Left lung (tissue), 14 donors: ENCODE measurements at places on chromosomes 7 and 10. TPM values are rescaled to one million over a fixed set of nuclear protein-coding genes. Genes with fewer than 3 reads are reported as not detected.
A peak's percentile ranks its signal among the peaks of the same experiment; 100 is the strongest.

- DNase-seq, result no peak
Measured at GRCh38 chr10:123266971-123267370, 112.8 kb downstream of the BUB3 start.

- DNase-seq, result no peak
Measured at GRCh38 chr7:47472444-47473157, 109.3 kb downstream of the TNS3 start.

GRCh38 chr10:36114913-36115312 lies 472.8 kb upstream of the FZD8 start:
- DNase-seq, result peak; percentile 14

GRCh38 chr10:77131214-77131613 lies 506.4 kb downstream of the KCNMA1 start:
- DNase-seq, result no peak

- no peak for DNase-seq
Measured at GRCh38 chr10:34438741-34439140, 376.4 kb downstream of the PARD3 start.

- DNase-seq, result no peak
Measured at GRCh38 chr7:67019562-67020390, 23.1 kb downstream of the TYW1 start.

DNA sequence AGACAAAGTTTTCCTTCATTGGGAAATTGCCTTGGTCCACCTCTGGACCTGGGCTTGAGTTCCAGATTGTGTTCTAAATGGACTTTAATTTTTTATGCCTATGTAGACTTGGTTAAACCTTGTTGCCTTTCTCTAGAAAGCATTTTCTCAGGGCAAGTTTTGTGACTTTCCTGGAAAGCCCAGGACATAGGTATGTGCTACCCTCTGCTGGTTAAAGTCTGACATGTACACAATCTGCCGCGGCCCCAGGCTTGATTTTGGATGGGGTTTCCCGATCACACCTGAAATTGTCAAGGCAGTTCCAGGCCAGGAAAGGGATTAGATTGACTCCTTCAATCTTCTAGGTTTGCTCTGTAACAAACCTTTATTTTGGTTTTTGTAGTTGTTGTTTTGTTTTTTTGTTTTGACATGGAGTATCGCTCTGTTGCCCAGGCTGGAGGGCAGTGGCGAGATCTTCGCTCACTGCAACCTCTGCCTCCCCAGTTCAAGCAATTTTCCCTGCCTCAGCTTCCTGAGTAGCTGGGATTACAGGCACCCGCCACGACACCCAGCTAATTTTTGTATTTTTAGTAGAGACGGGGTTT lies 14.1 kb upstream of the AKR1B10 start:
- DNase-seq, result no peak

DNA sequence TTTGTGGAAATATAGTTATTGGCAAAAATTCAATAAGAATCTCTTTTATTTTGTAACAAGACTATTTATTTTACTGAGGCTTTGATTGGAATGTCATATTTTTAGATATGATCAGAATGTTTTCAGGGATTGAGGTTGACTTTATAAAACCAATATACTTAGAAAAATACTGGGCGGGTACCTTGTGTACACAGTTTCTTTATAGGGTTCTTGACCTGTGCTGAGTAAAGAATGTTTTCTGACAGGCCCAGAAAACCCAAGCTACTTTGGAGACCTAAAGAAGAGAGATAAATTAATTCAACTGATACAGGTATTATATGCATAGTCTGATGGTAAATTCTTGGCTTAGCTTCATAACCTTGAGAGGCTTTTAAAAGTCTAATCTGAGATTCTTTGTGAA lies 23.9 kb upstream of the SPAM1 start:
- peak; percentile 6 for DNase-seq

- no peak for DNase-seq
Measured at GRCh38 chr10:122176232-122177213, 94.6 kb upstream of the BTBD16 start.

DNA sequence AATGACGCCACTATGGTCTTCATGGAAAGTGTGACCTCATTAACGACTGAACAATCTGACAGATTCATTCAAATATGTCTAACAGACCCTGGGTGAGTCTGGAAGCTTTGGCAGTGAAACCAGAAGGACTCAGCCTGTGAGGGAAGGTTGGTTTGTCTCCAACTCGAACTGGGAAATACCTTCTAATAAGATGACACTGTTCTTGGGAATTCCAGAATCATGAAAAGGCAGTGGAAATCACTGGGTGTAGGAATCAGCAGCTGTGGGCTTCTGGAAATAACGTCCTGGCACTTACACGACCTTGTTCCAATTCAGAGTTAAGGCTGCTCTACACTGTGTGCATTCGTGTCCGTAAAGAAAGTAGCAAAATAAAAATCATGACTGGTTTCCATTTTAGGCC lies 75.1 kb downstream of the DGKI start:
- no peak for DNase-seq

- DNase-seq, result no peak
Measured at GRCh38 chr10:33569702-33570101, 235.2 kb upstream of the NRP1 start.

DNA sequence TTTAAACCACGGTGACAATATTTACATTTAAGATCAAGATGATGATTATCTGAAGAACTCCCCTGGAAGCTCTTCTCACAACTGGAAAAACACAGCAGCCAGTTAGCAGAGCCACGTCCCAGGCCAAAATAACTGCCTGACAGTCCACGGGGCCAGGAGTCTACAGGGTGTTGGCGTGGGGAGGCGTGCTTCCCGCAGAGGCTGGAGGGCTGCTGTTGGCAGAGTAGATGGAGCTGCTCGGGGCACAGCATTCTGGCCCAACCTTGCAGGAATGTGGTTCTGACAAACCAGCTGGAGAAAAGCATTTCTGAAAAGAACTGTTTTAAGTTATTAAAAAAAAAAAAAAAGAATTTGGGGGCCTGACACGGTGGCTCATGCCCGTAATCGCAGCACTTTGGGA lies 177.9 kb downstream of the EBF3 start:
- DNase-seq, result peak; percentile 48

DNA sequence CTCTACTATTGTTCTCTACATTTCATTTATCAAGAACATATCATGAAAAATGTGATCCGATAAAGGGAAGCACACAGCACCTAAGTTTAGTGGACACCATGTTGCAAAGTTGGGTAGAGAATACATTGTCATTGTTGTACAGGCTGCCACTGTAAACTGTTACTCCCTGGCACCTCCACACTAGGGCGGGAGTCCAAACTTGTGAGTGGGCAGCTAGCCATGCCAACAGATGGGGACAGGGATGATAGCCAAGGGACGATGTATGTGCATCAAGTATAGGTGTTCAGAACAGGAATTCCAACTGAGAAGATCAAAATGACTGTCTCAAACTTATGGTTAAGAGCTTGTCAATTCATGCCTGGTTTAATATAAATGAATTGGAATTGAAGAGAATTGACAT lies 31.1 kb upstream of the COMMD3 start:
- no peak for DNase-seq

- no peak for DNase-seq
Measured at GRCh38 chr10:13750299-13751190, 163.8 kb downstream of the PRPF18 start.

- no peak for DNase-seq
Measured at GRCh38 chr10:79392506-79393176, 45.4 kb downstream of the PPIF start.

- peak; percentile 39 for DNase-seq
Measured at GRCh38 chr10:131944412-131944811, 37.3 kb downstream of the BNIP3 start.

- no peak for DNase-seq
Measured at GRCh38 chr10:58897708-58898107, 278.7 kb upstream of the PHYHIPL start.

DNA sequence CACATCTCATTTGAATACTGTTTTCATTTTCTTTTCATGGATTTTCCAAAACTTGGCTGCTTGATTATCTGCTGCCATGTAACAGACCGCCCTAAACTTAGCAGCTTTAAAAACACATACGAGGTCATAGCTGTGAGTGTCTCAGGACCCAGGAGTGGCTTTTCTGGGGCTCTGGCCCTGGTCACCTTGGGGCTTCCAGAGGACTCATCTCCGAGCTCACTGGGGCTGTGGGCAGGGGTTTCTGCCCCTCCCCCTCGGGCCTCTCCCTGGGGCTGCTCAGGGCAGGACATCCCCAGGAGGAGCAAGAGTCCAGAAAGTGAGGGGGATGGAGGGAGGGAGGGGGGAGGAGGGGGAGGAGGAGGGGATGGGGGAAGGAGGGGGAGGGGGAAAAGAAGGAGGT lies 77.0 kb downstream of the NKX6-2 start:
- DNase-seq, result no peak

DNA sequence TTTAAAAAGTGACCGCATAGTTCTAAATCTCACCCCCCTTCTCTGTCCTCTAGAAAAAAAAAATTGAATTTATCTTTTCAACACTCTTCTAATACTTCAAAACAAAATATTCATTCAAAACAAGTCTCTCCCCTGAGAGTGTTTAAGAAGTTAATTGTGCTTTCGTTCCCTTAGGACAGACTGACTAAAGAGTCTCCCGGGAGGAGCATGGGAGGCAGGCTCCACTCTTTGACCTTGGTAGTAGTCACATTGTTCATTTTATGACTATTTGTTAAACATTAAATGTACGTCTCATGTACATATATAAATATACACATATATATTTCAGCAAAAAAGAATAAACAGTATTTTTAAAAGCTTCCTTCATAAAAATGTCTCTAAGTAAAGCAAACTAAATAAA lies 35.3 kb upstream of the SPOCK2 start:
- DNase-seq, result no peak

- DNase-seq, result no peak
Measured at GRCh38 chr10:55163388-55163979, 362.5 kb upstream of the PCDH15 start.

GRCh38 chr7:99422625-99423024 lies 13.9 kb downstream of the BUD31 start:
- DNase-seq, result no peak

The FAM200A gene
- total RNA-seq, result 4.1 TPM

The ADCYAP1R1 gene
- total RNA-seq, result 0.92 TPM

The PLEKHS1 gene
- total RNA-seq, result not detected

The CPA2 gene
- total RNA-seq, result not detected

The MORN4 gene
- total RNA-seq, result 10.0 TPM

The GPR26 gene
- total RNA-seq, result not detected

The STRIP2 gene
- total RNA-seq, result 5.3 TPM

The ASAH2 gene
- 0.68 TPM for total RNA-seq

The FKBP6 gene
- total RNA-seq, result not detected
